Right cardiac atrium (tissue), 5 donors: ENCODE measurements at places on chromosomes 7 and 10. TPM values are rescaled to one million over a fixed set of nuclear protein-coding genes. Genes with fewer than 3 reads are reported as not detected.
A peak's percentile ranks its signal among the peaks of the same experiment; 100 is the strongest.

- DNase-seq = peak; percentile 67
These were observed 181.6 kb downstream of the PTPN20 start for GRCh38 chr10:47092831-47093230.

DNA sequence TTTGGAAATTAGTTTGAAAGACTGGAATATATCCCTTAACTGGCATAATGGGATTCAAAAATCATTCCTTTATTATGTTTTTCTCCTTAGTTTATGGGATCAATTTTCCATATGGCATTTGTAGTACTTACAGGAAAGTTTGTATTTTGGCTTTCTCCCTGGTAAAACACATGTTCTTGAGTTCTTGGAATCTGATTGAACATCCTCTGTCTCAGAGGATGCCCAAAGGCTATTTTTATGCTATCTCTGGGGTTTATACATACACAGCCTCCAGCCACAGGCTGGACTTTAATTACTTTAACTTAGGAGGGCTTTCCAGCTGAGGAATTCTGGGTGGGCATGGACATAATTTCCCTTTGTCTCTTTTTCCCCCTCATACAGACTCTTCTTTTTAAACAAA, 236.4 kb downstream of the HGF start:
- DNase-seq = no peak

DNA sequence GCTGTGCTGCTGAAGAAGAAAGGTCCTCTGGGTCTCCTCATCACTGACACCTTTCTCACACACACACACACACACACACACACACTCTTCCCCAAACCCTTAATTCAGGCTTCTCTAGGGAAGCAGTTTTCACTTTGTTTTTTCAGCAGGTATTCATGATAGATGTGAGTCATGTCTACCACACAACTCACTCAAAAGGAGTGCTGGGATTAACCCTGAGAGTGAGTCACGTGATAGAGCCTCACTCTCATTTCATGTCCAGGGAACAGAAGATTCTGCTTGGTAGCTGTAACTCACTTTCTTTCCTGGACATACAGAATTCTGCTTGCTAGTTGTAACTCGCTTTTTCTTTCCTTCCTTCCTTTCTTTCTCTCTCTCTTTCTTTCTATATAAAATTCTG, 45.4 kb downstream of the VIM start:
- DNase-seq = no peak

- DNase-seq = no peak
These were observed 52.0 kb downstream of the MMRN2 start for GRCh38 chr10:86905429-86905828.

KAZALD1 gene
- 13.3 TPM for total RNA-seq

PCLO gene
- 3.1 TPM for total RNA-seq

MMP21 gene
- total RNA-seq = 0.71 TPM

GALNT11 gene
- total RNA-seq = 26.0 TPM
